ENCODE measurements at places on chromosomes 7 and 10. TPM values are rescaled to one million over a fixed set of nuclear protein-coding genes. Genes with fewer than 3 reads are reported as not detected.

PWWP2B gene
- 11.8 TPM for total RNA-seq

GPNMB gene
- total RNA-seq: 0.33 TPM

EVX1 gene
- total RNA-seq: not detected

GIMAP8 gene
- total RNA-seq: 67.5 TPM

GRCh38 chr7:73596191-73597065 is 18.0 kb upstream of the TBL2 start:
- peaks cover 2% of the 10 kb centered on the region for H3K27me3 ChIP-seq
- DNase-seq: no peak
- no peaks in the 10 kb centered on the region for H3K4me1 ChIP-seq

Measured in endothelial cell of umbilical vein (primary cell).